Cortex of kidney (tissue), 1 donor: ENCODE measurements at places on chromosomes 1 and 21.

DNA sequence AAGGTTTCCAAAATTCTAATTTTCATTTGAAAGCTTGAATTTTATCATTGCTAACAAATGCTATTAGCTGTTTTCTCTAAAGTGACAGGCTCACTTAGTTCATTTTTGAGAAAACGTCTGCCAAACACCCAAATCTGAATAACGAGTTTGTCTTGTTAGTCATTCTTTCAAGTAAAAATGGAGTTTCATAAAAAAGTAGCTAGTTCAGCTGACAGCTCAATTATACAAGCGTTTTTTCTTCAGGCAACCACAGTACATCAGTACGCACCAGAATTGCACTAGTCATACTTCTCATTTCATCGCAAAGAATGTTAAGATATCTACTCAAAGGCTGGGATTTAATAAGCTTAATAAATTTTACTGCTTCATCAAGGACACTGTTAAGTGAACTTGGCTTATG, 72.3 kb upstream of the SLFNL1 start:
- DNase-seq = no peak

GRCh38 chr21:26835027-26835713, 10.0 kb downstream of the ADAMTS1 start:
- no peak for DNase-seq

DNA sequence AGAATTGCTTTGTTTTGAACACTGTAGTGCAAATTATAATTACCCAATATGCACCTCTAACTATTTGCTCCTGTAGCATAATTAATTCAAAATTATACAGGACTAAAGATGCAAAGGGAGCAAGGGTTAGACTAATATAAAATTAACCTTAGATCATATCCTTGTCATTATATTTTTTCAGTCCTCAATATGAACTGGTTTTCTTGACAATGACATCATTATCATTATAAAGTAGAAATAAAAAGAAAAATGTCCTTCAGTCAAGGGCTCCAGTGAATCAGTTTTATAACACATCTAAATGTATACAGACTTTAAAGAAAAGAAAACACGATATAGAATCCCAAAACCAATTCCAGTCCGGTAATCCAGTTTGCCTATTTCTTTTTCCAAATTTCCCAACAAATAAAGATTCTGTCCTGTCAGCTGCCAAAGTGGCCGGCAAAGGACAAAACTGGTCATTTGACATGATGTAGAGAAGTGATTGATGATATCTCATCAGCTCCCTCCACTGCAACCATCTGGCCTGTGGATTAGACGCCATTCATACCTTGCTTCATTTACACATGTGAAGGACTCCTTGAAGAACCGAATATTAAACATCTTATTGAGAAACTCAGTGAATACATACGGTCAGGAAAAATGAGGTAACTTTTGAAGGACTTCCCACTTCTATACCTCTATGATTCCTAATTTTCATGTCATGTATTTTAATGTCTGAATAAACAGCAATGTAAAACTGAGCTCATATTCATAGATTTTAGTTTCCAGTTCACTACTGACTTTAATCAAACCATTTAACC, 15.5 kb downstream of the DPYD start:
- no peak for DNase-seq

DNA sequence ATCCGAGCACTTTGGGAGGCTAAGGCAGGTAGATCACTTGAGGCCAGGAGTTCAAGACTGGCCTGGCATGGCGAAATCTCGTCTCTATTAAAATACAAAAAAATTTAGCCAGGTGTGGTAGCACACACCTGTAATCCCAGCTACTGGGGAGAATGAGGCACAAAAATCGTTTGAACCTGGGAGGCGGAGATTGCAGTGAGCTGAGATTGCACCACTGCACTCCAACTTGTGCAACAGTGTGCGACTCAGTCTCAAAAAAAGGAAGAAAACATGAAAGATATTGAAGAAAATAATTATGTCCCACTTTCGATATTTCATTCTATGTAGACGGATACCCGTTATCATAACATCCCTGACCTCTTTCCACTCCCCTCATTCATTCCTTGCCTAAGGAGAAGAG, 19.2 kb downstream of the TUT4 start:
- DNase-seq = no peak

DNA sequence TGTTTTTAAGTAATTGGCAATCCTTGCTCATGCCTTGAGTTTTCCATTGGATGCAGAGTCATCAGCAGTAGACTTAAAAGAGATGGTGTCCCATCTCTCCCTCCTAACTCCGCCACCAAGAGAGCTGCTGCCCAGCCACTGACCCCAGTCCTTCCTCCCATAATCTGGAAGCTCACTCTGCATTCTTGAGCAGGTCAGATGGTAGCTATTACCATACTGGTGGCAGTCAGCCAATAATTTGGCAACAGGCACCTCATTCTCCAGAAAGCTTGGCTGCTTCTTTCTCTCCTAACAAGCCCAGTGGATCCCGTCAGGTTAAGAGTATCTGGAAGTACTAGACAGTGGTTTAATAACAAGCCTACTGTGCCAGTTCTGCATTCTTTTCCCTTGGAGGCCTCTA, 272.1 kb downstream of the ZNF648 start:
- no peak for DNase-seq

DNA sequence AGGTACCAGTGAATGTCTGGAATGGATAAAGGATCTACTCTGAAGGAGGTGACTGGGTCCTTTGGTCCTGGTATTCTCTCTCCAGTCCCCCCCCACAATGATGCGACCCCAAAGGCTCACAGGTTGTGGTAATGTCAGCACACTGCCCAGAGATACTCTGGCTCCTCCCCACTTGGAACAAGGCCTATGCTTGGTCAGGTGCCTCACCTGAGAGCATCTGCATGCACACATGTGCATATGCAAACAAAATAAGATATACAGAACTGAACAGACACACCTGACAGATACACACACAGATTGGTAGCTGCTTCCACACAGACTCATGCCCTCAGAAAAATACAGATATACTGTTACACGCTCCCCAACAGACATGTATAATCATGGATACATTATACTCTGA, 33.5 kb downstream of the DMAP1 start:
- no peak for DNase-seq

DNA sequence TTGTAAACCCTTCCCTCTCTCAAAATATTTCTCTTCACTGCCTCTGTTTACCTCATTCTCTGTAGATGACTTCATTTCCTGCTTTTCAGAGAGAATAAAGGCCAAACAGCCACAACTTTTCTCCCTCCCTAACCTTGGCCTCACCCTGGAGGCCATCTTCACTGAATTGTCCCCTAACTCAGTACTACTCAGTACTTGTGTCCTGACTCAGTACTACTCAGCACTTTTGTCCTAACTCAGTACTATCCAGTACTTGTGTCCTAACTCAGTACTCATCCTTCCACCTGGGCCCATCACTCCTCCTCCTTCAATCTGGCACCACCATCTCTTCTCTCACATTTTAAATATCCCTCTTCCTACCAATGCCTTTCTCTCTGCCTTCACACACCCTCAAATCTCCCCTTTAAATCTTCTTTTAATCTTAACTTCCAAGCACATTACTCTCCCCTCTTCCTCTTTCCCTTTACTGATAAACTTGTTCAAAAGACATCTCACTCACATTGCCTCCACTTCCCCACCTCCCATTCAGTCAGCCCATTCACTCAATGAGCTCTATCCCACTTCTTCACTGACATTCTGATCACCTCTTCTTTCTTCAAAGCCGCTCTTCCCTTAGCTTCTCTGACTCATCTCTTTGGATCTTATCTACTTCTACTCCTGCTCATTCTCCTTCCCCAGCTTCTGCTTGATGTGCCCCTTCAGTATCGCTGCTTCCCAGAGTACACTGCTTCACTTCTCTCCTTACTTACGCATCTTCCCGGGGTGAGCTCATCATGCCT, 121.4 kb downstream of the RNF220 start:
- no peak for DNase-seq

GRCh38 chr1:20496241-20496661, 10.2 kb upstream of the CAMK2N1 start:
- no peak for DNase-seq

DNA sequence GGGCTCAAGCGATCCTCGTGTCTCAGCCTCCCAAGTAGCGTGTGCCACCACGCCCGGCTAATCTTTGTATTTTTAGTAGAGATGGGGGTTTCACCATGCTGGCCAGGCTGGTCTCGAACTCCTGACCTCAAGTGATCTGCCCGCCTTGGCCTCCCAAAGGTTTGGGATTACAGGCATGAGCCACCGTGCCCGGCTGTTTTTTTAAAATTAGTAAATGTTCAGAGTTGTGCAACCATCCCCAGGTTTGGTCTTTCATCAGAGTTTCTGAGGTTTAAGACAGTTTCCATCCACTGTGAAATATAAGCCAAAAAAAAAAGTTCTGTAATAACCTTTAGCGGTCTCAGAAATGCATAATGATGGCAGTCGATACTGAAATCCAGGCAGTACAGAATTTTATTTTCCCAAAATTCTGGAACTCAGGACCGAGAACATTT, 550 bp upstream of the SYT11 start:
- no peak for DNase-seq

- DNase-seq = no peak
These were observed 2.5 kb downstream of the FRRS1 start for GRCh38 chr1:99763956-99764355.

- no peak for DNase-seq
These were observed 37.4 kb downstream of the RAB3B start for GRCh38 chr1:51953079-51953478.

- no peak for DNase-seq
These were observed 337.4 kb downstream of the SRGAP2C start for GRCh38 chr1:121522061-121522759.

GRCh38 chr1:155859881-155860871, 809 bp downstream of the SYT11 start:
- DNase-seq = no peak

GRCh38 chr1:33893147-33893830, 29.4 kb downstream of the HMGB4 start:
- DNase-seq = no peak

DNA sequence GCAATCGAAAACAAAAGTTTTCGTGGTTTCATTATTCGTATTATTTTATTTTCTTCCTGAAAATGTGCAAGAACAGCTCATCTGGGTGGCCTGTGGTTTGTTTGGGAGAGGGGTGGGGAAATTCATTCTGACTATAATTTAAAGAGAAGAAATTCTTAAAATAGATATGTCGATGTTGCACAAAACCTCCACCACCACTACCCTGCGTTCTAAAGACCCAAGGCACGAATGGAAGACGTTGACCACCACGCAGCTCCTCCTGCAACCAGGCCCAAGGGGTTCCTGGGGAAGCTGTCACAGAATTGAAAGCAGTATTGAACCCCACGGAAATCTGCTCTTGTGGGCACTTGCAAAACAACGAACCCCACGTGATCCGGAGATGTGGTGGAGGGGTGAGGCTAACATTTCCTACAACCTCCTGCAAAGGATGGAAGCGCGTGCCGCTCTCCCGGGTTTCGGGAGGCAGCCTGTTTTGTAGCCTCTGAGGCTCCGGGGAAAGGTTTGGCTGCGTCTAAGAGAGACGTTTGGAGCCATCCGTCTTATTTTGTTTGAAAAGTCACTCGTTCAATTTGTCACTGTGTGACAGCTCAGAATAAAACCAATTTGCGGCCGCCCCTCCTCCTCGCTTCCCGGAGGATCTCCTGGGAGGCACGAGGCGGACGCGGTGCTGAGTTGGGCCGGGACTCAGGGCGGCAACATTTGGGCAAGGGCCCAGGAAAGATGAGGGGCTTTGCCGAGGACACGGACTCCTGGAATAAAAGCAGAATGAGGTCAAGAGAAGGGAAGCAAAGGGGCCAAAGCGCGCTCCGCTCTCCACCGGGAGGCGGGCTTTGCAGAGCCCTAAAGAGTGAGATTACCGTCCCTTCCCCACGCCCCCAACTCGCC, 810 bp upstream of the HLX start:
- no peak for DNase-seq

- DNase-seq = no peak
These were observed 47.3 kb upstream of the PLPPR4 start for GRCh38 chr1:99216956-99217355.

GRCh38 chr1:2087766-2088165, 37.6 kb downstream of the PRKCZ start:
- DNase-seq = no peak

- no peak for DNase-seq
These were observed at the start of gene RIPK4 for GRCh38 chr21:41766883-41767605. Gene RIPK4 (minus strand): TSS chr21:41767052. CDS start chr21:41767041, 11 bp downstream.

DNA sequence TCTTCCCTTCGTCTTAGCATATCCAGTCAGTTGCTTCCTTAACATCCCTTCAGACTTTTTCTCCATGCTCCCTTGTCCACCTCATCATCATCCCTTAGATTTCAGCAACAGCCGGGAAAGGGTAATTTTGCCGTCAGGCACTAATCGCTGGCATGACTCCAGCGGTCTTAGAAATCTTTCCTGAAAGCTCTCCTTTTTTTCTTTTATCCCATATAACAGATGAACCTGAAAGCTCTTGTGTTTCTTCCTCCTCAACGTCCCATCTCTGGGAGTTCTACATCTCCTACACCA, 10.4 kb upstream of the BOLA1 start:
- DNase-seq = no peak

GRCh38 chr1:38474738-38475623, 384.6 kb downstream of the RRAGC start:
- no peak for DNase-seq

DNA sequence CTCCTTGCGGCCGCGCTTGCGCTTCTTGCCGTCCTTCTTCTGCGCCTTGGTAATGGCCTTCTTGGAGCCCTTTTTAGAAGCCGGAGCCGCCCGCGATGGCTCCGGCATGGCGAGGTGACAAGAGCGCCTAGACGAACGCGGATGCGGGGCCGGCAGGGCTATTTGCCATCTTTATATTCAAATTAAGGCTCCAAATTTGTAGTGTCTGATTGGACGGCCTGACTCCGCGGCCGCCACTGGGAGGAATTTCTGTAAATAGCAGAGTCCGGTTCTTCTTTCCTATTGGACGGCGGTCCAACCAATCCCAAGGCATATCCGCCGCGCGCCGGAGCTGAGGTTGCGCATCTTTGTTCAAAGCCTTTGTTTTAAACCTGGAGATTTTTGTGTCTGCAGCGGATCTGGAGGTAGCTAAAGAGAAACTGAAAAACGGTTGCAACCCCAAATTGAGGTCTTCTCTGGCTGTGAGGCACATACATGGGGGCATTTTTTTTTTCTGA, 22.6 kb upstream of the RNF187 start:
- no peak for DNase-seq

DNA sequence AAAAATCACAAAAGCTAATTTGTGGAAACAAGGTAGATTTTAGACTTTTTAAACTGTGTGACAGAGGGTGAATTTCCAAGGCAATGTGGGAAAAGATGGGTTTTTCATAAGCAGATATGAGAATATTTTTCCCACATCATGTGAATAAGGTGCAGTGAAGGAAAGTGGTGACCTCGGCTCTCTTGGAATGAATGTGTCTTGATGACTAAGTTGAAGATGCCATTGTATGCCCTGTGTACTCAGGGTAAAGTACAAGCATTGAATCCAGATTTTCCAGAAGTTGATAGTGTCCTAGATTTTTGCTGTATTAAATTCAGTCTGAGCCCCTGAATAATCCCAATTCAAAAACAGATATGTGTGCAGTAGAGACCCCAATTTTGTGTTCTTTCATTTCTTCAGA, 442.6 kb upstream of the ADGRL2 start:
- no peak for DNase-seq
